ENCODE measurements at places on chromosomes 11 and 22.

DNA sequence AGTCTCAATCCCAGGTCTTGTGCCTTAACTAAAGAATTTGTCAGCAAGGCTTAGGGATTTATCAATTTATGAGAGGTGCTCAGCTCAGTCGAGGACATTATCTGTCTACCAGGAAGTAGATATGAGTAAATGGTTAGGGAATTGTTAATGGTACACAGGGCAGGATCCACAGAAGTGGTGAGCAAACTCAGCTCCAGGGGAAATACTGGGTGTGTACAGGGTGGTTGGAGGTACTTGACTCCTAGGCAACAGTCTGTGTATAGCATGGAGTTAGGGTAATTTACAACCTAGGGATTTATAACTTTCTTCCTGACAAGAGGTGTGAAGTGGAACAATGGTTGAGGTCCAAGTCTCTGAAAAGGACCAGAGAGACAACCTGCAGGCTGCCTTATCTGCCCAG is 123.4 kb upstream of the OR9Q1 start:
- no peak for DNase-seq

- DNase-seq = no peak
Observed at GRCh38 chr22:20439556-20439927, 1.9 kb upstream of the SCARF2 start.

GRCh38 chr22:39966470-39966869 is 6.3 kb downstream of the TMA7B start:
- no peak for DNase-seq

DNA sequence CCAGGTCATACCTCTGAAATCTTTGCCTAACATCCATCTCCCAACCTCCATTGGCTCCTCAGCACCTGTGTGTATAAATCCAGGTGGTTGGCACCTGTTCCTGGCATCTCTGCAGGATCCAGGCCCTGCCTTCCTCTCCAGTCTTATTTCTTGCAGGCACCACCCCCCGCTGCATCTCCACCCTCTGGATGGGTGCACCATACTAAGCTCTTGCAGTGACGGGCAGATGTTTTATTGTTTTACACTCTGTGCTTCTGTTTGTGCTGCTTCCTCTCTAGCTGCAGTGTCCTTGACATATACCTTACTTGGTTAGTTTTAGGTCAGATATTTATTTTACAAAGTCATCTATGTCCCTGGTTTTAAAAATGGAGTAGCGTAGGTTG is 102.6 kb downstream of the TBC1D22A start:
- no peak for DNase-seq

DNA sequence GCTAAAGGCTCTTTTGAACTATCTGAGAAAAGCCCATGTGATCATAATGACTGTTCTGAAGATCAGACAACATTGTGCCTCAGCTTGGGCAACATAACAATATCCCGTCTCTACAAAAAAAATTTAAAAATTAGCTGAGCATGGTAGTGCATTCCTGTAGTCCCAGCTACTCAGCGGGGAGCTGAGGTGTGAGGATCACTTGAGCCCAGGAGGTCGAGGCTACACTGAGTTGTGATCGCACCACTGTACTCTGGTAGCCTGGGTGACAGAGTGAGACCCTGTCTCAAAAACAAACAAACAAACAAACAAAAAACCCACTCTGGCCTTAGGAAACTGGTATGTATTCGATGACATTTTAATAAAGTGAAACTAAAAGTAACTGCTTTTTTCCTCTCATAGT is 1526.8 kb upstream of the TENM4 start:
- DNase-seq = no peak

DNA sequence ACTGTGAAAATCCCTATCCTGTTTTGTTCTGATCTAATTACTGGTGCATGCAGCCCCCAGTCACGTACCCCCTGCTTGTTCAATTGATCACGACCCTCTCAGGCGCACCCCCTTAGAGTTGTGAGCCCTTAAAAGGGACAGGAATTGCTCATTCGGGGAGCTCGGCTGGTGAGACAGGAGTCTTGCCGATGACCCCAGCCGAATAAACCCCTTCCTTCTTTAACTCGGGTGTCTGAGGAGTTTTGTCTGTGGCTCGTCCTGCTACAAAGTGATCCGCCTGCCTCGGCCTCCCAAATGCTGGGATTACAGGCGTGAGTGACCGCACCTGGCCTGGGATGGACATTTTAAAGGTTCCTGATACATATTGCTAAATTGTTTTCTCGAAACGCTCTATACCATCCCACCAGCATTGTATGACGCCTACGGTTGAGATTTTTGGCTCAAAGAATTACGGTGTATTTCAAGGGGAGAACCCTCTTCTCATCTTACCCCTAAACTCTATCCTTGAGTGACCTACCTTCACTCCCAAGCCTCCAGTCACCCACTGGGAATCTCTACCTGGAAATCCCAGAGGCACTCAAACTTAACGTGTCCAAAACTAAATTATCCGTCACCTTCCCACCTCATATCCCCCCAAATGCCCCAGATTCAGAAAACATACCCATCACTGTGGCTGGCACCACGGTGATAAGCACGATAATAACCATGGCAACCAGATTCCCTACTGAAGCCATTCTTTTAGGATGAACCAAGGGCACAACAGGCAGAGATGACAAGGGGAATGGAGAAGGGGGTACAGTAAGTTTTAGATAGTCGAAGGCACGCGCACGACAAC is 789 bp upstream of the POLA2 start:
- no peak for DNase-seq

DNA sequence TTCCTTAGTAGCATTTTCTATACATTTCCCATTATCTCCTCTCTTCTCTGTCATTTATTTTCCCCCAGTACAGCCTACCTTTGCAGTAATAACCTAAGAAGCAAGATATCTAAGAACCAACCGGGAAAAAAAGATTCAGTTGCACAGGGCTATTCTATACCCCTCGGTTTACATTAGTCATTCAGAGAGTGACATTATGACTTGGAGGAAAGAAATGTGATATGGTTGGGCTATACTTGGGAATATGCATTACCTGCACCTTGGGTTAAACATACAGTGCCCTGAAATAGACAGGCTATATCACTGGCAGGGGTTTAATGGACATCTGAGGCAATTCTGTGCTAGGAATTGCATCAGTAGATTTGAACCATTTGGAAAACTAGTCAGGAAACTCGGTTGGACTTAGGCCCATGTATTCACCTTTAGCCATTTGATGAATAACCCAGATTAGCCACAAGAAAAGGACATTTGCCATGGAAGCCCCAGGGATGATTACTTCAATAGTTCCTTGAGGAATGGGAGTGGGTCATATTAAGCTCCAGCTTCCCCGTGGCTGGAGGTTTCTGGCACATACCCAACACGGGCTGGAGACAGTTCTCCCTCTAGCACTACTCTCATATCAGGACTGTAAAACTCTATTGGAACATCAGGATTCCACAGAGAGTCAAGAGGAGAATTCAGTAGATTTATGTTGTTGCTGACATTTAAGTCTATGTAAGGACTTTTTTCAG is 973.2 kb downstream of the NTM start:
- DNase-seq = no peak

GRCh38 chr22:47043835-47044721 is 281.6 kb downstream of the TBC1D22A start:
- DNase-seq = no peak

DNA sequence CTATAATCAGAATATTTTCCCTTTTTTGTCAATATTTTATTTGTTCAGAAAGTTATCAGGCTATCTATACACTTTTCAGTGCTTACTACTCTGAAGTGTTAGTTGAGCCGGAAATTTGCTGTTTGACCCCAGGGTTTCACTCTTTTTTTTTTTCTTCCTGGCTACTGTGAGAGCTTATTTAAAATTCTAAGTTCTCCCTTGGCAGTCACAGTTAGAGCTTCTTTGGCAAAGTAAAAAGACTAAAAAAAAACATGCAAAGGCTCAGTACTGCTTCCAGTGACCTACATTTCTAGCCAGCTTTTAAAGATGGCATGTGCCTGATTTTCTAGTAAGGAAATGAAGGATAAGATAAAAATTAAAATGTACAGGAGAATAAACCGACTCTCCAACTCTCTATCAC is 48.4 kb downstream of the ELP4 start:
- no peak for DNase-seq

- no peak for DNase-seq
Observed at GRCh38 chr11:46603704-46604308, 10.0 kb upstream of the AMBRA1 start.

GRCh38 chr11:1060852-1061616 is 13.6 kb upstream of the MUC2 start:
- DNase-seq = no peak

- no peak for DNase-seq
Observed at GRCh38 chr22:40603088-40603605, 33.4 kb downstream of the MRTFA start.

DNA sequence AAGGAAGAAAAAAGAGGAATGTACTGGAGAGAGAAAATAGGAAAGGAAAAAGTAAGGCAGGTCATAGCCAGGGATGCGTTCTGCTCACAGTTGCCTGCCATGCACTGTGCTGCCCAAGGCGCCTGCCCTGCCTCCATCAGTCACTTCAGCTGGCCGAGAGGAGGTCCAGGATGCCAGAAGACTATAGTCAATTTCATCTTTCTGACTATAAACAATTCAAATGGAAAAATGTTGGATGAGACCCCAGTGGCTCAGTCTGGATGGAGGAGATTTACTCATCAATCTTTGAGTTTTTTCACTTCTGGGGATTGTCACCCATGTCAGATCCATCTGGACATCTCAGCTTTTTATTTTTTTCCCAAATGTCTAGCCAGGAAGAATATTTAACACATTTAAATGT is 36.7 kb upstream of the CLMP start:
- DNase-seq = no peak

DNA sequence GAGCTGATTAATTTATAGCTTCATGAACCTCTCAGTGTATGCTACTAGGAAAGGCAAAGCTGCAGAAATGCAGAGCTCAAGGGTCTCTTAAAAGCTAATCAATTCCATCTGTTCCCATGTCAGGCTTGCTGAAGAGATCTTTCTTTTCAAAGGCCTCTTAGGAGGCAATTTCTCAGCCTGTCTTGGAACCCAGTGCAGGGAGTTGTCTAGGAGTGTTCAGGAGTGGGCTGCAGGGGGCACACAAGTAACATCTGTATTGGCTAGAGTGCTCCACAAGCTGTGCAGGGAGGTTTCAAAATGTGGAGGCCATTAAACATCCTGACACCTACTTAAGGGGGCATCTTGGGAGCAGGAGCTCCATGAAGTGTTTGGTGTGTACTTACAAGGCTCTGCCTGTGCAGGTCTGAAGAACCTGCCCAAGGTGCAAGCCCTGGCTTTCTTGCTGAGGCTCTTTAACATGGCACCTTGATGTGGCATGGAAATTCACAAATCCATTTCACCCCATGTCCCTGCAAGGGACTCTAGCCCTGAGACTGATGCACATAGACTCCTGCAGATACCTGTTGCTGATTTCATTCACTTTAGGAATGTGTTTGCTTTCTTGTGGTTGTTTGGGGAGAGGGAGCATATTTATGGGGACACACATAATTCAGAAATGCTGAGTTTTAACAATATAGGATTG is 134.7 kb downstream of the ME3 start:
- no peak for DNase-seq

DNA sequence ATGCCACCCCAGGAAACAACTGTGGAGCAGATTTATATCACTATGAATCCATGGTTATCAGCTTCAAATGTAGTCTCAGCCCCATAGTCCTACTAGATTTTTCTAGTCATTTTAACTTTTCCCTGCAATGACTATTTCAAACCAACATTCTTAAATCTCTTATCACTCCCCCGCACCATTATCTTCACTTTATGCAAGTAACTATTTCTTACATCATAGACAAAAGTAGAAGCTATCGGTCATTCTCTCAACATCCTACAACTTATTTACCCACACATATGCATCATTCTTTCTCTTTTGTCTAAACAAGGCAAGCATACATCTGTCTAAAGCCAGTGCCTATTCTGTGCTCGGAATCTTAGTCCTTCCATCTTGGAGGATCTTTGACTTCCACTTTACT is 4.4 kb downstream of the TIMM10B start:
- no peak for DNase-seq

All from central memory CD4-positive, alpha-beta T cell (primary cell).